Fibroblast of the aortic adventitia (primary cell): ENCODE measurements at places on chromosomes 16 and 17.

- DNase-seq: peak; percentile 11
These were observed 577 bp upstream of the HS3ST2 start for GRCh38 chr16:22813223-22813947.

DNA sequence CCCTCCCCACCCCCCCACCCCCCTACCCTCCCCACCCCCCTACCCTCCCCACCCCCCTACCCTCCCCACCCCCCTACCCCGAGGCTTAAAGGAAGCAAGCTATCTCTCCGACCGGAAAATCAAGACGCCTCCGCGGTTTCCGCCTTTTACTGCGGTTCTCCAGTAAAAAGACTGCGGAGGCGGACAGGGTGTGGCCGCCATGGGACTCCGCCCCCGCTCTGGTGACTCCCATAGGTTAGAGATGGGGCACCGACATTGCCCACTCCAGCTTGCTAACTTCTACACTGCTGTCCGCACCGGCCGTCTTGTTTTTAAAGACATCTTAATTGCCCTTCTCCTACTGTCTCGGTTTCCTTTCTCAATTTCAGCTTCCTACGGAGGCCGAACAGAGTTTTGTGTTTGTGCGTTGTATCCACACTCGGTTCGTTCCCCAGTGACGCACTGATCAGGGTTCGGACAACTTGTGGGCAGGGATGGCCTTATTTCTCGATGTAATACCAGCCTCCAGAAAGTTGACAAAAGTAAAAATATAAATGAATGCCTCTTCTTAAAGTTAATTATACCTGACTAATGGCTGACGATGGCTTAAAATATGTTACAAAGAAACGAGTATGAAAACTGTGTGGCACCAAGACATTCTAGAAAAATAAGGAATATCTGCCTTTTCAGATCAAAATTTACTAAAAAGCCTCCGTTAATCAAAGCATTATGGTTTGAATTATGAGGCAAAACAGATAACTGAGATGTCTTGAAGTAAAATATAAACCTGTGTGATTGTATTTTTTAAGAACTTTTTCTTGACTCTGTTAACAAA lies 1.1 kb upstream of the ZNF200 start:
- DNase-seq: no peak

DNA sequence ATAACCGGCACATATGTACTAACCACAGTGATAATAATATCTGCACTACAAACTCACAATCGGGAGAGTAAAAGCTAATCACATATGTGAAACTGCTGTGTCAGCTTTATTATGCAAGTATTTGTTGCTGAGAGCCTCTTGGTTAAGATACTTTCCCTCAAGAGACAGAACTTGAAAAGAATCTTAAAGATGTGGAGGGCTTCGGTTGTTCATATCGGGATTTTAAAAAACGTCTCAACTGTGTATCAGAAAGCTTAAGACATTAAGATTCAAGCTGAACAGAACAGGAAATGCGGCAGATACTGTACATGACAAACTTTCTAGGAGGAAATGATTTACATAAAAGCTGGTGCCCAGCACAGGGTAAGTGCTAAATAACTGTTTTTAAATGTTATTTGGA lies 27.5 kb upstream of the HLF start:
- peak; percentile 2 for DNase-seq

DNA sequence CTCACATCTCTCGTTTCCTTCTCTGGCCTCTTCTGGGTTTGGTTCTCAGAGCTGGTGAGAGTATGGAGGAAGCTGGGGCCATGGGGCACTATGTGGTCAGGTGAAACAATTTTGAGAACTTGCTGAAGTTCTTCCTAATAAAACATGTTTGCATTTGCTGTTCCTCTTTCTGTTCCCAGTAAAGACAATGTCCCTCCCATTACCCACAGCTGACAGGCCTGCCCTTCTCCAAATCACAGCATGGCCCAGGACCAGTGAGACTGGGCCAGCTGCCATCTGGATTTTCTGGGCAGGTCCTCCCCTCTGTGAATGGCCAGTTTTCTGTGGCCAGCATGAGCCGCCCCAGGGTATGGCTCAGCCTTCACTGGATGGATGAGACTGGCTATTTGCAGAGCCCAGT lies at the start of gene CD300H:
Gene CD300H, minus strand, starts transcription at position 113 of the 400 bp plus-strand sequence.
- no peak for DNase-seq

GRCh38 chr16:84594725-84595038 lies 23.2 kb downstream of the COTL1 start:
- no peak for DNase-seq

DNA sequence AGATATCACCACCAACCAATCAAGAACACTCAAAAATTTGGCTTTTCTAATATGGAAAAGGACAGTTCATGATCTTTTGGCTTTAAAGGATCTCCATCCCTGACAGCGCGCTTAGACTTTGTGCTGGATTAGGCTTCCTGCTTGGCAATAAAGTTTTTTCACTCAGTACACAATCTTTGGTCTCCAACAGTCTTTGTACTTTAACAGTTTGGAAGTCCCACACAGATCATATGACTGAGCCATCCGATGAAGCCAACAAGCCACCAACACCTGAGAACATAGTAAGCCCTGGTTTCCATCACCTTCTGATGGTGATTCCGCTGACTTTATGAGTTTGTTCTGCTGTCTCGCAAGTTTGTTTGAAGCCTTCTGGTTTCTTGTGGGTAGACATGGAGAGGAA lies 34.3 kb downstream of the SMURF2 start:
- DNase-seq: no peak

- DNase-seq: no peak
These were observed 77.8 kb downstream of the ZNF778 start for GRCh38 chr16:89295071-89295900.

- no peak for DNase-seq
These were observed 11.2 kb downstream of the TFAP4 start for GRCh38 chr16:4261557-4262172.

DNA sequence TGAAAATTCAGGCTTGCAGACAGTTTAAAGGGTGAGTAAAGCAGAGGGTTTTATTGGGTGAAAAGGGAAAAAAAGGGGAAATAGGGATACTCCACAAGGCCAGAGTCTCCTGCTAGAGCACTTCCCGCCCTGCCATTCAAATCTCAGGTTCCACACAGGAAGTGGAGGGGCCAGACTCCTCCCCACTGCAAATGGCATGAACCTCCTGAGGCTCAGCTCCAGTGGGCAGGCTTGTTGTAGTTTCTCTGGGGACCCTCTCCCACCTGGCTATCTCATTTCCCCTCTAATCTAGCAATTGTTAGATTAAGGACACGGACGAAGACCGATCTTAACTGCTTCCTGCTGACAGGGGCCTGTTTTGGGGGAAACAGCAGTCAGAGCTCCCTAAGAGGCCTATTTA lies 43.4 kb downstream of the TAOK1 start:
- no peak for DNase-seq

GRCh38 chr17:81898029-81898866 lies 3.8 kb upstream of the NPB start:
- DNase-seq: peak; percentile 93

- peak; percentile 5 for DNase-seq
These were observed 55.3 kb downstream of the ULK2 start for GRCh38 chr17:19812407-19812806.

DNA sequence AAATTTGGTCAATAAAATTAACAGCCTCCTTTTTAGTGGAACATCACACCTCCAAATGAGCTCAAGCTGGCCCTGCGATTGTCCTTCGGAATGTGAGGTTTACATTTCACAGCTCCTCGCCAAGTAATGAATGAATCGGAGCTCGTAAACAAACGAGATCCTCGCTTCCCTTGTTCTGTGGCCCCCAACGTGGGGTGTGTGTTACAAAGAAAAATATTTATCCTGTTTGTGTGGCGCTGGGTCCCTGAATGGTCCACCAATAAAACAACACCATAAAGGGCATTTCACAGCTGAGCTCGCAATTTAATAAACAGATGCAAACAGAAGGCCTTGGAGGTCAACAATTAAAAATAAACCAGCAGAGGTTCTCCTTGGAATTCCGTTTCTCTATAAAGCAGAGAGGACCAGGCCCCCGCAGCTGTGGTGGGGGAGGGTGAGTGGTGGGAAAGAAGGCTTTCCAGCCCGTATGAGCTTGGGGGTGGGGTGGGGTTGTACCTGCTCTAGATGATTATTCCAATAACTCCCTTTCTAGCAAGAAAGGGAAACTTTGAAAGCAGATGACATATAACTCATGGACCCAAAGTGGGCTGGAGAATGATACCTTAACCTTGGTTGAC lies 393.9 kb upstream of the SALL1 start:
- DNase-seq: no peak

- peak; percentile 38 for DNase-seq
These were observed 383.4 kb downstream of the CDH11 start for GRCh38 chr16:64738321-64738960.

GRCh38 chr16:29023279-29024277 lies 38.7 kb downstream of the LAT start:
- DNase-seq: no peak

DNA sequence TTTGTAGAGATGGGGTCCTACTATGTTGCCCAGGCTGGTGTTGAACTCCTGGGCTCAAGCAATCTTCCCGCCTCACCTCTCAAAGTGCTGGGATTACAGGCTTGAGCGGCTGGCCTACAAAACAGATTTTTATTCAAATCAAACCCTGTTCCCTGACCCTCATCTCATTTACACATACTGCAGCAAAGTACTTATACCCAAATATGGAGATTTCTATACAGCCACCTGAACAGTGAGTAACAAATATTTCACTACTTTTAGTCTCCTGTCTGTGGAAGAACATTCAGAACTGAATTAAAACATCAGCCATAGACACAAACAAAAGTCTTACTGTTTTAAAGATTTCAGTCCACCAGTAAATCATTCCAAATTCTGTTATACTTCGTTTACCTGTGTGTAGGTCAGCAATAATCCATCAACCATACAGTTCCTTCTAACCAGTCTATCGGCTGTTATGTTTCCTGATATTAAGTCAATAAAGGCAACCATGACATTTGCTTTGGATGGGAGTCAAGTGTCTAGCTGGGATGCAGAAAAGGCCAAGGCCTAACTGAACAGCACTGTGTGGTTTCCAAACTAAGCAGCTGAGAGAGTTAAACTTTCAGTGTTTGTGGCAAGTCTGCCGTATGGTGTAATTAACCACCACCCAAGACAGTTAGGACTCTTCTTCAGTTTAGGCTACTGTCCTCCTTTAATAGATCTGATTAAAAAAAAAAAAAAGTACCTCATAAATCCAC lies 22.3 kb downstream of the ERN1 start:
- DNase-seq: no peak
